ENCODE measurements at places on chromosomes 2 and 18.

DNA sequence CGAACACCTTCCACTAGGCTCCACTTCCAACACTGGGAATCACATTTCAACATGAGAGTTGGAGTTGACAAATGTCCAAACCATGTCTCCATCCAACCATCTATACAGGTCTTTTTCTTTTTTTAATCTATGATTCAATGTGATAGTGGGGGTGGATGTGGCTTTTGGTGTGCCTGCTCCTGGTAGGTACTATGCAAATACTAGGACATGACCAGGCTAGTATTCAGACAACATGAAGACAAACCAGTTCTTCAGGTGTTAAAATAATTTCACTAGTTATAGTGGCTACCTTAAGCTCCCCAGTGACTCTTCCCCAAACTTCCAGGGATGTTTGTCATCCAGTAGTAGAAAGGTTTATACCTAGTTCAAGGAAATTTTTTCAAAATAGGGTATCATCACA is 387.5 kb downstream of the CDH2 start:
- no peak for DNase-seq

- peak; percentile 82 for DNase-seq
These were observed 12.0 kb upstream of the DARS1 start for GRCh38 chr2:135997380-135997779.

DNA sequence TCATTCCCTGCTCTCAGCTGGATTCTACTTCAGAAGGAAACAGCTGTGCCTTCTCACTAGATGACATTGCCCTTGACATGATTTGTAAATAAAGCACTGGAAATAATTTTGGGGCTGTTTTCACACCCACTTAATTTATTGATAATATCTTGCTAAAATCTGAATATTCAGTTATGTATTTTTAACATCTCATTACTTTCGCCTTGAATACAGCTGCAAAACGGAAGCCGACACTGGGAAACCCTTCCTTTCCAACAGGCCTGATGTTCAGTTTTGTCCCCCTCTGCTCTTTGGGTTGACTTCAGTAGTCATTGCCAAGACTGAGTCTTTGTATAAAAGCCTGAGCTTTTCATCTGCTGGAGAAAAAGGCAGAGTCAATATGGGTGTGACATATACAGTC is 82.7 kb downstream of the DOCK10 start:
- DNase-seq = no peak

- DNase-seq = no peak
These were observed 35.0 kb downstream of the NDC80 start for GRCh38 chr18:2606335-2606734.

DNA sequence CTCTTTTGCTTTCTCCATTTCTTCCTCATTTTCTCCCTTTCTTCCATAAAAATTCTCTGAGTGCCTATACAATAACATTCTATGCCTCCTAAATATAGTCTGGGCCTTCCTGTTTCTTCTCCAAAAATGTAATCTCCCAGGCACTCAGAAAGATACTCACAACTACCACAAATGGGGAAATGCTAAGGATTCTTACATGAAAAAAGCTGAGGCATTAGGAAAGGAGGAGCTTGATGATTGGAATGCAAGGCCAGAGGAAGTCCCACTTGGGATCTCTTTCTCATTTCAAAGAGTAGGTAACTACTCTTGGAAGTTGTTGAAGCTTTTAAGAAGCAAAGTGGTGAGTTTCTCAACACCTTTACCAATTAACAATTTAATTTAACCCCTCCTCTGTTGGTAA is 3.4 kb downstream of the VSNL1 start:
- DNase-seq = no peak

DNA sequence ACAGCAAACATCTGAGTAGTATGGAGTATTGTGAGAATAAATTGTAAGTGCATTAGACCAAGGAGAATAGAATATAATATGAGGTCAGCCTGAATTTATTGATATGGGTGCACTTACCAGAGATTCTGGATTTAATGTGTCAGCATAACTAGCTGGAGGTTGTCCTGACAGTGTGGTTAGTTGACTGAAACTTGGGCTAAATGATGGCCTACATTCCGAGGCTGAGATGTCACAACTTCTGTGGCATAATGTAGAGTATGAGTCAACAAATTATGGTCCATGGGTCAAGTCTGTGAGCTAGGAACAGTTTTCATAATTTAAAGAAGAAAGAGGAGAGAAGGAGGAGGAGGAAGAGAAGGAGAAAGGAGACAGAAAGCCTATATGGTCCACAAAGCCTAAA is 127.6 kb downstream of the QPCT start:
- DNase-seq = no peak

DNA sequence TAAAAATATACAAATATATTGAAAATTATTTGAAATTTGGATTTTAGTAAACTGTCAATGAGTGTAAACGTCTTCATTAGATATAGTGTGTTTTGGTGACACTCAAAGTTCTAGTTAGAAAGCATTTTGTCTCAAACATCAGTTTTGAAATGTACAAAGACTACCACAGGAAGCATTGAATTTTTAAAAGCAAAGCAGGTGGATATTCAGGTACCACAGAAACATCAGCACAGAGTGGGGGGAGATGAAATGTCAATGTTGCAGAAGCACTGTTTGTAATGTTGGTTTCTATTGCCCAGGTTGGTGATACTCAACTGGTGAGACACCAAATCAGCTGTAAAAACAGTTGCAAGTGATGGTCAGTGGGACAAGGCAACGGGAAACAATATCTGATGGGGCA is 136.5 kb upstream of the ITGA4 start:
- DNase-seq = no peak

GRCh38 chr2:202050652-202051051 is 17.0 kb downstream of the FZD7 start:
- no peak for DNase-seq

DNA sequence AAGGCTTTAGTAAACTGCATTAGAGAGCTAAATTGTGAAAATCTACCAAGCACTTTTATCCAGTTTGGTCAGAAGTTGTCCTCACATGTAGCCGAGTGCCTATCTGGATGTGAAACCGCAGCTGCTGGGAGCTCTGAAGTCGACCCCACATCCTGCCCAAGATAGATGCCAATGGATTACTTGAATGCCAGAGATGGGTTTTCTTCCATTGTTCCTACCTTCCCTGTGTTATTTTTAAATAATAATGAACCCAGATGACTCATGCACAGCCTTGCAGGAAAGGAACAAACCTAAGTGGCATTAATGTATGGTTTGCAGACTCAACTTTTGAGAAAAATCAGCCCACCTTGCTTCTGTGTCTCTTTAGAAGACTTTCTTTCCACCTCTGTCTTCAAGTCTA is 408.5 kb downstream of the FBXO15 start:
- no peak for DNase-seq

DNA sequence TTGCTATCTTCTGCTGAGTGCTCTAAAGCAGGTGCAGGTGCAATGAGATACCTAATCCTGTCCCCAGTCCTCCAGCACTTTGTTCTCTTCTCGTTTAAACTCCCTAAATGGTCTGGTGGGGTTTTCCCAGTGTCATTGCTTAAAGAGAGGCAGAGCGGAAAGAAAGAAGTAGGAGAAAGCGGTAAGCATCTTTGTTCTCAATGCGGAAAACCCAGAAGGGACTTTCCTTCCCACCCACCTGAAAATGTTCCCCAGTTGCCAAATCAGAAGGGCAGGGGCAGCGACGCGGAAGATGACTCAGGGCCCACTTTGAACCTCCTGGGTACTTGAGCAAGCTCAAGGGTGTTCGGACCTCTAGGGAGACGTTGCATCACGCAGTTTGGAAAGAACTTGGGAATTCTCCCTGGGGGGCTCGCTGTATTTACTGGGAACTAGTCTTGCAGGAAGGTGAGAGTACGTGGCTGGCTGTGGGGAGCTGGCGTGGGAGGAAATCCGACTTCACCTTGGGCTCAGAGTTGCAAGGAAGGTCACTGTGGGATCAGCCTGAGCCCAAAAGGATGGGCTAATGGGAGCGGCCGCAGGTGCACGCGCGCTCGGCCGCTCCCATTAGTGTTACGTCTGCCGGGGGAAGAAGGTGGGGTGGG is 589 bp upstream of the SGPP2 start:
- DNase-seq = no peak

DNA sequence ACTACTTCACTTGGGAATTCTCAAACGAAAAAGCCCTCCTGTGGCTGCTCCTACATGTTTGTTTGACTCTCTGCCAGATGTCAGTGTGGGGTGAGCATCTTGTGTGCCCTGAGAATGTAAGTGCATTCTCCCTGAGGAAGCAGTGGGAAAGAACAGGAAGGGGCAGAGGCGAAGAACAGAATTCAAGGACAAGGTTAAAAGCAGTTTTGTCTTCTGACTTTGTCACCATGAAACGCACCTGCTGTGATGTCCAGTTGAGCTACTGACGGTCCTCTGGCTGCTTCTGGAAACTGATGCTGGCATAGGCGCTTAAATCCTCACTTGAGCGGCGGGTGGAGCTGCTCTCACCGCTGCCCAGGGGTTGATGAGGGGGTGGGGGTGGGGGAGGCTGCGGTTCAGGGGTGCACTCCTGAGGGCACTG is 4.9 kb downstream of the IRS1 start:
- DNase-seq = no peak

DNA sequence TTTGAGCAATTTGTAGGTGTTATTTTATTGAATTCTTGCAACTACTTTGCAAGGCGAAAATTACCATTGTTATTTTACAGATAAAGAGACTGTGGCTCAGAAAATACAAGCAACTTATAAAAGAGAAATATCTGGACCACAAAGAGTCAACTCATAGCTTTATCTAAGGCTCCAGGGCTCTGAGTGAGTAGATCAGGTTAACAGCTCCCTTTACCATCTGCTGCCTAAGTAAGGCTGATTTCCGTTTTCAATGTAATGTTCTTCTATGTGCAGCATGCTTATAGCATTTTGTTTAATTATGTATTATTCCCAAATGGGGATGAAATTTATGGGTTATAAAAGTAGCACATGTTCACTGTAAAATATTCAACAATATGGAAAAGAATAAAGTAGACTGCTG is 299.1 kb upstream of the TNP1 start:
- no peak for DNase-seq

GRCh38 chr18:22977847-22978701 is 44.9 kb downstream of the RBBP8 start:
- DNase-seq = no peak

GRCh38 chr2:174699993-174700766 is 64.1 kb downstream of the CHRNA1 start:
- no peak for DNase-seq

DNA sequence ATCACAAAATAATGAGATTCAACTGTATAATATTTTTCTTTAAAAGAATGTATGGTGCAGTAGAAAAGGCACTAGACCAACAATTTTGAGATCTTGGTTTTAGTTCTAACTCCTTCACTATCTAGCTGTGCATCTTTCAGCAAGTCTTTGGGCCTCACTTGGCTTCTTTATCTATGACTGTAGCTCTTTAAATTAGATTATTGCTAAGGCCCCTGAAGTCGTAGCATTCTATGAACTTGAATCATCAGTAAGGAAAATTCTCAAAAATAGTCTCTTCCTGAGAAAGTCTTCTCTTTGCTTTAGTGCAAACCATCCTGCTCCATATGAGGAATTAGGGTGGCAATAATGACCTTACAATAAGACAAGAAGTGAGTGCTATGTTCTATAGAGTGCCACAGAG is 140.4 kb downstream of the FTCDNL1 start:
- DNase-seq = no peak

DNA sequence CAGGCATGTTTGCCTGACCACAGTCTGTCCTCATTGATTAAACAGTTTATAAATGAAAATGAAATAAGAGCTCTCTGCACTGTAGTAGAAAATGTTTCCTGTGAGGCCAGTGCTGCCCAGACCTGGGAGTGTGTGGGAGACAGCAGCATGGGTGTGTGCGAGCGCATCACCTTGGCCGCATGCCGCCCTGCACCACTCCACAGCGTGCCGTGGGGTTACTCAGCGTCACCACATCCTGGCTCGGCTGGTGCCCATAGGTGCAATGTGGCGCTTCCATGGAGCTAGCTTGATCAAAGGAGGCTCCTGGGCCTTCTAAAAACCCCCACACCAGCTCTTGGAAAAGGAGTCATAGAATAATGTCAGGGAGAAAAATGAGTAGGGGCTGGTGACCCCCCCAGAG is 76.0 kb upstream of the EPC2 start:
- no peak for DNase-seq

DNA sequence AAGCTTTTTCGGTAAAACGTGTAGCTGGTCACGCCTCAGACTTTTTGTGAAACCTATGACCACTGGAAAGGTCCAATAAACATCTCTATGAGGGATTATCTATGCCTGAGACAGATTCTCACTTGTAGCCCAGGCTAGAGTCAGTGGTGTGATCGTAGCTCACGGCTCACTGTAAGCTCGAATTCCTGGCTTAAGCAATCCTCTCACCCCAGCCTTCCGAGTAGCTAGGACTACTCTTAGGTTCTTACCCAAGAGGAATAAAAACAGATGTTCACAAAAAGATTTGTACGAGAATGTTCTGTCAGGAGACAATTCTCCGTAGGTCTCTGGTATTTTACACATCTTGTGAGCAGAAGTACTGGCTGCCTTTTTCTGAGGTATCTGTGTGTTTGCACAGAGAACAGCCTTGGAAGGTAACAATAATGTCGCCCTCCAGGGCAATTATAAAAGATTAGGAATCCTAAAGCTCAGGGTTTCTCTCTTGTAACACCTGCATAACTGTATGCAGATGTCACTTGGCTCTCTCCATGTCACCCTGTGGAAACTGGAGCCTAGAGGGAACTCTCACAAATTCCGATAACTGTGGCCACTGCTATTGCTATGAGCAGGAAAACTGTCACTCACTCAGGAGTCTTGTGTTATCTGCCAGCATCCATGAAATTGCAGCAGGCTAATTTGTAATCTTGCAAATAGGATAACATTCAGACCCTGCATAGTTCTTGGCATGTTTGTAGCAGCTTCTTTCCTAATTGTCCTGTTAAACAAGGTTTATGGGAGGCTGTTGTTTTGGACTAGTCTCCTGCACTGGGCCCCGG is 25.5 kb upstream of the RALBP1 start:
- no peak for DNase-seq

GRCh38 chr2:85733121-85733960 is 20.4 kb upstream of the ATOH8 start:
- DNase-seq = no peak
